ENCODE measurements at places on chromosomes 6 and 20. TPM values are rescaled to one million over a fixed set of nuclear protein-coding genes. Genes with fewer than 3 reads are reported as not detected.

Gene PAK5
- not detected for total RNA-seq

Gene BPIFB4
- not detected for total RNA-seq

Gene MYB
- total RNA-seq = 0.24 TPM

- no peak for DNase-seq
Measured at GRCh38 chr20:2698912-2699311, 6.3 kb downstream of the EBF4 start.

- DNase-seq = peak; percentile 99
Measured at GRCh38 chr6:31806470-31807272, at the start of gene LSM2. LSM2 (minus strand) TSS chr6:31806966; CDS start chr6:31806757, 209 bp downstream.

- no peak for DNase-seq
Measured at GRCh38 chr6:144394210-144394609, 109.1 kb downstream of the UTRN start.

DNA sequence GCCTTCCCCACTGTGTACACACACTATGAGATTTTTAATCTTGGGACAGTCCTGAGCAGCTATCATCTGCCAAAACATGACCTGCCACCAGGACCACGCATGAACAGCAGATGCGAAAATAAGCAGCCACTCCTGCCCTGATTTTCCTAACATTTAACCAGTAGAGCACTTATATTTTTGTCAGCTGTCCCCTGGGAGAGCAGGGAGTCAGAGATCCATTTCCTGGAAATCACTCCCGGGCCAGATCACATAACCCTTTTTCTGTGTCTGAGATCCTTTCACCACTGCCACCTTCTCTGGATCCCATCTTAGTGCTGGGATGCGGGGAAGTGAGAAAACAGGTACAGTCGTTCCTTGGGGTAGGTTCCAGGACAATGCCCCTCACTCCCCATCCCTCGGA is 5.7 kb downstream of the SDCBP2 start:
- peak; percentile 53 for DNase-seq

DNA sequence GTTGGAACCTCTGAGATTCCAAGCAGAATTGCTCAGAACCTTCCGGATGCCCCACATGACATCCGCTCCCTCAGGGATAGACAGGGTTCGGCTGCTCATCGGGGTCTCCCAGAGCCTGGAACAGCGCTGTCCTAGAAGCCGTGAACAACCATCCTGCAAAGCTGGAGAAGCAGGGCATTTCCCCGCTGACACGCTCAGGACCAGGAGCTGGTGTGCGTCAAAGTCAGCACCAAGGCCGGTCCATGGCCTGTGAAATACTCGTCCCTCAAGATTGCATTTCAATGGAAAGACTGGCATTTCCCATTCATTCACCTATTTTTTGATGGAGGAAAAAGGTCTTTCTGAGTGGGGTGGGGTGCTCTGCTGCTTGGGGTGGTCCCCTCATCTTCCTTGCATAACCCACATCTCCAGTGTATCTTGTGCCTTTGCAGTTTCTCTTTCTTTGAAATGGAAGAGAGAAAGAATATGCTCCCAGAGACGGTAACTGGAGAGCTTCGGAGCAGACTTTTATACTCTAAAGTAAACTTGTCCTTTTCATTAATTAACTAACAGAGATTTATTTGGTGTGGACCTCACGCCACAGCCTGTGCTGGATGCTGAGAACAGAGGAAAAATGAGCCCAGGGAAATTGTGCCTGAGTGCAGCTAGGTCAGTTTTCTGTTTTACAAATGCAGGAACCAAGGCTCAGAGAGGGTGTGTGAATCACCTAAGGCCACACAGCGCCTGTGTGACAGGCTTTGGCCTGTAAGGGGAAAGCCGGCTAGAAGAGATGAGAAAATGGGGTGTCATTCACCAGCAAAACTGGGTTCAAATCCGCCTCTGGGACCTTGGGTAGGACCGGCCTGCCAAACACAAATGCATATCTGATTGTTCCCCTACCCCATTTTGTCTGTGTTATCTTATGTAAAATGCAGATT is 52.4 kb downstream of the RBM38 start:
- DNase-seq = no peak

DNA sequence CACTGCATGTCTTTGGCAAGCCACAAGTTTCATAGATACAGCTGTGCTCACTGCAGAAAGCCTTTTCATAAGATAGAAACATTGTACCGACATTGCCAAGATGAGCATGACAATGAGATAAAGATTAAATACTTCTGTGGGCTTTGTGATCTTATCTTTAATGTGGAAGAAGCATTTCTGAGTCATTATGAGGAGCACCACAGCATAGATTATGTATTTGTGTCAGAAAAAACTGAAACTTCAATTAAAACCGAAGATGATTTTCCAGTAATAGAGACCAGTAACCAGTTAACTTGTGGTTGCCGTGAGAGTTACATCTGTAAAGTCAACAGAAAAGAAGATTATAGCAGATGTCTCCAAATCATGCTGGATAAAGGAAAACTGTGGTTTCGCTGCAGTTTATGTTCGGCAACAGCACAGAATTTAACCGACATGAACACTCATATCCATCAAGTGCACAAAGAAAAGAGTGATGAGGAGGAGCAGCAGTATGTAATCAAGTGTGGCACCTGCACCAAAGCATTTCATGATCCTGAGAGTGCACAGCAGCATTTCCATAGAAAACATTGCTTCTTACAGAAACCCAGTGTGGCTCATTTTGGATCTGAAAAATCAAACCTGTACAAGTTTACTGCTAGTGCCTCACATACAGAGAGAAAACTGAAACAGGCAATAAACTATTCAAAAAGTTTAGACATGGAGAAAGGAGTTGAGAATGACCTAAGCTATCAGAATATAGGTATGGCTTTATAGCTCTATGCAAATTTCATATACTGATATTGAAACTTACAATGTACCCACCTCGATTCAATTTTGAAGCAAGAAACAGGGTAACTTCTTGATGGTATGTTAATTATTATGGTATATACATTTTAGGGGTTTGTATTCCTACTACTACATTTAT is 23.9 kb upstream of the BAG2 start:
- no peak for DNase-seq

DNA sequence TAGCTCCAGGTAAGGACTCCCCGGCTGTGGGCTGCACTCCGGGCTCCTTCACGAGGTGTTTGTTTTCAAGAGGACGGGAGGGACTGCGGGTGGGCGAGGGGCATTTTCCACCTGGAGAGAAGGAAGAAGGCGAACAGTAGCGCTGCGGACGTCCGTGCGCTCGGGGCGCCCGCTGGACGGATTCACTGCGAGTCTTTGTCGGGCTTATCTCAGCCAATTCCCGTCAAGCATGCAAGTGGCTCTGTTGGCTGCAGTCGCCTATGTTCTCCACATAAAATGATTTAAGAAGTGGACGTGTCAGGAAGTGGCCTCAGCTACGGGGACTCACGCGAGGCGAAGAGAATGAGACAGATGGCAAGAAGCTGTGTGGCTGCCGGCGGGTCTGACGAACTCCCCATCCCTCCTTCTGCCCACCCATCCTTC is 332 bp downstream of the GRIK2 start:
- DNase-seq = no peak

DNA sequence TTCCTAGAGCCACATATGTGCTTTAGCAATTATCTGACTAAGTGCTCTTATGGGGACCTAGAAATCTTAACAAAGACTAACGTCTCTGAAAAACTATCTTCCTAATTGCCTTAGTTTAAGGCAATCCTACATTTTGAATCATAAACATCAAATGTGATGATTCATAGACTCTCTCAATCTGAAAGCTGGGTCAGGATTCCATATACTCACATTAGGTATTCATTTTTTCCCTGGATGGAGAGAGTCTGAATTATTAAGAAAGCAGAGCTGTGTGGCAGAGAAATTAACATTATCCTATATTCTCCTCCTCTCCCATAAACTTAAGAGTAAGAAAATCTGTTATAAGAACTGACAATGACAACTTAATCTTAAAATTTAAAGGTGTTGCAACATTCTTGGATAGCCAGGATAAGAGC is 1.6 kb upstream of the PRL start:
- no peak for DNase-seq

DNA sequence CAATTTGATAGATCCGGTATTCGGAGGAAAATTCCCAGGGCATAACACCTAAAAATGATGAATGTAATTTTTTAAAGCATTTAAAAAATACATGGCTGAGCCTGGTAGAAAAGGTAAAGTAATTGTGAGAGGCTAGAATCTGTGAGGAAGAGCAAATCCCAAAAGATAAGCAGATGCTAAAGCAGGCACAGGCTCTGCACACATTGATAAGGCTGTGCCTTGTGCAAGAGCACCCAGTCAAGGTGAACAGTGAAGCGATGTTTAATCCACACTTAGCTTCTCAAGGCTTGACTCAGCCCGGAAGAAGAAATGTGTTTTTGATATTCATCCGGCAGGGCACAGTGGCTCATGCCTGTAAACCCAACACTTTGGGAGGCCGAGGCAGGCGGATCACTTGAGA is 5.1 kb upstream of the EPB41L2 start:
- no peak for DNase-seq

DNA sequence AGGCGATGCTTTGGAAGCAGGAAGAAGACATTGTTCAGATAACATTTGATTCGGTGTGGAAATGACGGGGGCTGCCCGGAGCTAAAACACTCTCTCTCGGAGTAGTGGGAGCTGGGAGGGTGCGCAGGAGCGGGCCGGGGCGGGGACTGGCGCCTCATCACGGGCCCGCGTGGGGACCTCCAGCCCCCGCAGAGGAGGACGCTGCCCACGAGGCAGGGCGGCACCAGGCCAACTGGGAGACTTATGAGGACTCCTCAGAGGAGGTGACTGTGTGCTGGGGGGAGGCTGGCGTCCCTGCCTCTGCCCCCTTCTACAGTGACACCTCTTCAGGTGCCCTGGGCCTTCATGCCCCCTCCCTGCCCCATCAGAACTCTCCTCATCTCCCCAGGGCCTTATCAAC is 15.2 kb downstream of the DDO start:
- no peak for DNase-seq

- no peak for DNase-seq
Measured at GRCh38 chr6:24721461-24722215, 2.7 kb upstream of the C6orf62 start.

DNA sequence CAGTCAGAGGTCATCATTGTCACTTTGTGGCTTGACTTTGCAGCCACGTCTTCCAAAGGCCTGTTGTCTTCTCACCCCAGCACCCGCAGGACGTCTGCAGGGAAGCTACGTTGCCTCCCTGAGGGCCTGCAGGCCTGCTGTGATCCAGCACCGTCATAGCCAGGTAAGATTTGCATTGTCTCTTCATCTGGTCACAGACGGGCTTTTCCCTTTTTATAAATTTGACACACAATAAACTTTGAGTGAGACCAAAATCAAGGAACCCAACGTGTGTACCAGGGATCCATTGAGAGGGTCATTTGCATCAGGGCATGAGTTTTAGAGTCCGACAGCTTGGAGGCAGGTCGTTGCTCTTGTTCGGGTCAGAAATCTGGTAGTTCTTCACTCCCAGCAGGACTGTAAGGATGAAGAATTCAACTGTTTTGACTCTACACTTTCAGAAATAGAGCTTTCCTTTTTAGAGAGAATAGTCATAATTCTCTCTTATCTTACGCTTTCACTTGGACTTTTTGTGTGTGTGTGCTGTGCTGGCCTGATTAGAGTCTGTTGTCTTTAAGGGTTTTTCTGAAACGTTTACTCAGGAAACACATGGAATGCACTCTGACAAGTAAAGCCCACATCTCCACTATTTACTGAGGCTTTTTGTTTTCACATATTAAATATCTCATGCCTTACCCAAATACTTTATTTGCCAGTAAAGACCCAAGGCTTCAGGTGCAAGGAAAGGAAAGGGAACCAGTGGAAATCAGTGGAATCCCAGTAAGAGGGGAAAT is 177.2 kb upstream of the TAB2 start:
- no peak for DNase-seq

- no peak for DNase-seq
Measured at GRCh38 chr20:50331469-50332363, 141.1 kb downstream of the CEBPB start.

GRCh38 chr6:68082086-68082485 is 553.0 kb upstream of the ADGRB3 start:
- DNase-seq = no peak

DNA sequence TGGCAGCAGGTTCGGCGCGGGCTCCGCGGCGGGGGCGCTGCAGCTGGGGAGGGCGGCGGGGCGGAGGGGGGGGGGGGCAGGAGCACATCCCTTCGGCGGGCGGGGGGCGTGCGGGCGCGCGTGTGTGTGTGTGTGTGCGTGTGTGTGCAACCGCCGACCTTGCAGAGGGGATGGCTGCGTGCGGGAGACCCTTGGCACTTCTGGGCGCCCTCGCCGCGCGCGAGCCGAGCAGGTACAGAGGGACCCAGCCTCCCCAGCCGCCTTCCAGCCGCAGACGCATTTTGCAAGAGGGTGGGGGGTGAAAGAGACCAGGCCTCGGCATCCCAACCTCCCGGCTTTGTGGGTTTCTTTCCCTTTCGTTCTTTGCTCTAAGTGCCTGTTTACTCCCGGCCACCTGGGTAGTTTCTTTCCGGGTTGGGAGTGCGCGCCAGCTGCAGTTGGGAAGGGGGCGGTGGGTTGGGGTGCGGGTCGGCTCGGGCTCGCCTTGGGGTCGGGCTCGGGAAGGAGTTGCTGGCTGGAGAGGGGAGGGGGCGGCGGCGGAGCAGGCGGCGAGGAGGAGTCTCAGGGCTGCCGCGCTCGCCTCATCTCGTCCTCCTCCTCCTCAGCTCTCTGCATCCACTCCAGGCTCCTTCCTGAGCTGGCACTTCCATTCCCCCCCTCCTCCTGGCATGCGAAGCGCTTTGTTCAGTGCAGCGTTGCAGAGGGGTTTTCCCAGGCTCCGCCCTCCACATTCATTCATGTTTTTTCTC is 620 bp downstream of the HIVEP1 start:
- DNase-seq = peak; percentile 83

- DNase-seq = no peak
Measured at GRCh38 chr6:163738304-163738703, 323.8 kb downstream of the QKI start.

GRCh38 chr20:15930311-15931305 is 642.6 kb downstream of the KIF16B start:
- DNase-seq = no peak

DNA sequence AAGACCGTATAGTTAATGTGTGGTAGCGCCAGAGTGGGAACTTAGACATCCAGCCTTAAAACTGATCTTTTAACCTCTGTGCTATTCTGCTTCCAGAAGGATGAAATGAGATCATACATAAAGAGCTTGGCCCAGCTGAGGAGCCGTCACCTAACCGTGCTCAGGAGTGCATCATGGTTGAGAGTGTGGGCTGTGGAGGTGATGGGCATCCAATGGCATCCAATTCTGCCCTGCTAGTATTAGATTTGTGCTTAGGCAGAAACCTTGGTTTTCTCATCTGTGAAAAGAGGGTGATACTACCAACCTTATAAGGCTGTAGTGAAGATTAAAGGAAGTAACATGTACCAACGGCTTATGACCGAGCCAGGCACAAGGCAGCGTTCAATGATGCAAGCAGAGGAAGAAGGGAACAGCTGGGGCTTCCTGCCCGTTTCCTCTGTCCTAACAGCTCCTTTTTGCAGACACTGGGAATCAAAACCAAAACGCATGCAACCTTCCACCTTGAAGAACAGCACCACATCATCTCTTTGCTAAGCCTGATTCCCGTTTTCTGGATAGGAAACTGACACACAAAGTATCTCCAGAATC is 1.3 kb downstream of the SLC22A16 start:
- DNase-seq = no peak

GRCh38 chr6:35035481-35036030 is 105.6 kb downstream of the TCP11 start:
- peak; percentile 61 for DNase-seq

Measured in cardiac septum (tissue), 1 donor.